ENCODE measurements at places on chromosomes 7 and 10.

DNA sequence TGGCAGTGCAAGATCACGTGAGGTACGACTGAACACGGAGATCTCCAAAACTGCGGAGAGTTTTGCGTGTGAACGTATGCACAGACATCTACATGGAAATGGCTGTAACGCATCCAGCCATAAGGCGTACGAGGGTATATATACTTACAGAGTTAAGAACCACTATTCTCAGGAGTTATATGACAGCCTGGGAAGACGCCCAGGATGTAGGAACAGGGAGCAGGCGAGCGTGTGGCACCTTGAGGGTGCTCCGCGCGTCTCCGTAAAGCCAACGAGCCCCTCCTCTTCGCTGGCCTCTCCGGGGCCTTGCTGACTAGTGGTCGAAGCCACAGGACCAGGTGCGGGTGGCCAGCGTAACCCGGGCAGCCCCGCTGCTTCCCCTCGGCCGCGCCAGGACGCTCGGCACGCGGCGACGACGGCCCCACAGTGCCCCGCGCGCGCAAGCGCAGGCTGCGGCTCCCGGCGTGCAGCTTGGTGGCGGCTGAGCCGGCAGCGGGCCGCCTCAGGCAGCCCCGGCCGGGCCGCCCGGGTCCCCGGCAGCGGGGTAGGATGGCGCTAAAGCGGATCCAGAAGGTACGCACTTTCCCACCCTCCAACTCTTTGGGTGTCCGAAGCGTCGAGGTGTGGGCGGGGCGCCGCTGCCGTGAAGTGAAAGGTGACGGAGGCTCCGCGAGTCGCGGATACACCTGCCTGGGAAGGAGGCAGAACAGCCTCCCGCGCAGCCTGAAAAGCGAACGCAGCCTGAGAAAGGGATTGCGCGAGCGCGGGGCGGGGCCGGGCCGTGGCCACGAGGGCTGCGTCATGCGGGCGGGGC, at the start of gene UBE2D4:
Gene UBE2D4, plus strand, starts transcription at position 453 of the 814 bp plus-strand sequence. Its CDS starts 97 bp downstream, at position 550.
- peak; percentile 61 for DNase-seq

DNA sequence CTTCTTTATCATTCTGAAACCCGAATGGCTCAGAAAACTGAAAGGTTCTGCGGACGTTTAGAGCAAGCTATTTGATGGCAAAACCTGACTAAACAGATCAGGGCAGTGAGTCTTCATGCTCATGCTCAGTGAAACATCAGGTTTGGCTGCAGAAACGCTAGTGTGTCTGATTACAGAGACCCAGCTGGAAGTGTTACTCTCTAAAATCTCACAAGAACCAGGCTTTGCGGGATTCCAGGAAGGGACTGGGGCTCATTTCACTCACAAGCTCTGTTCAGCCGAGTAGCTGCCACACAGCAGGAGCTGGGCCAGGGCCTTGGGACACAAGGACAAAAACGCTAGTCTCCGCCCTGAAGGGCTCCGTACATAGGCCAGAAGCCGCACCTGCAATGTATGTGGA, 2.9 kb downstream of the PITRM1 start:
- no peak for DNase-seq

DNA sequence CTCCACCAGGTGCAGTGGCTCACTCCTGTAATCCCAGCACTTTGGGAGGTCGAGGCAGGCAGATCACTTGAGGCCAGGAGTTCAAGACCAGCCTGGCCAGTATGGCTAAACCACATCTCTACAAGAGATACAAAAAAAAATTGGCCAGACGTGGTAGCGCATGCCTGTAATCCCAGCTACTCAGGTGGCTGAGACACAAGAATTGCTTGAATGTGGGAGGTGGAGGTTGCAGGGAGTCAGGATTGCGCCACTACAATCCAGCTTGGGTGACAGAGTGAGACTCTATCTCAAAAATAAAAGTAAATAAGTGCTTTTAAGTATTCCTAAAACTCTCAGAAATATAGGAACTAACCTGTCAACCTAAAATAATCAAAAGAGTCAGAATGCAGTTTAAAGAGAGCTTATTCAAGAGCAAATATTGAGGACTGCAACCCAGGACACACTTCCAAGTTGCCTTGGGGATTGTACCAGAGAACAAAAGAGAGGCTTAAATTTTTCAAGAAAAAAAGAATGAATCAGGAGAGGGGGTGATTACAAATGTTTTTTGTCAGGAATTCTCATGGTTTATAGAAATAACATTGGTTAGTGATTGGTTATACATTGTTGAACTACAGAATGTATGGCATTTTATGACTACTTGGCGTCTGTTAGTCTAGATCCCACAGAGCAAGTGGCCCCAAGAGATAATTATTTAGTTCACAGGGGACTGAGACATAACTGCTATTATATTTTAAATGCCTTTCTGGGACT, 33.2 kb upstream of the PPP1R9A start:
- DNase-seq, result no peak

GRCh38 chr10:104485632-104486031, 132.0 kb downstream of the CFAP58 start:
- DNase-seq, result no peak

- no peak for DNase-seq
These were observed 831.1 kb upstream of the C7orf33 start for GRCh38 chr7:147759327-147759943.

- no peak for DNase-seq
These were observed 25.7 kb downstream of the IKZF1 start for GRCh38 chr7:50330254-50330653.
